ENCODE measurements at places on chromosomes 7 and 10.

- DNase-seq = no peak
Observed at GRCh38 chr10:132220061-132220460, 33.3 kb downstream of the DPYSL4 start.

DNA sequence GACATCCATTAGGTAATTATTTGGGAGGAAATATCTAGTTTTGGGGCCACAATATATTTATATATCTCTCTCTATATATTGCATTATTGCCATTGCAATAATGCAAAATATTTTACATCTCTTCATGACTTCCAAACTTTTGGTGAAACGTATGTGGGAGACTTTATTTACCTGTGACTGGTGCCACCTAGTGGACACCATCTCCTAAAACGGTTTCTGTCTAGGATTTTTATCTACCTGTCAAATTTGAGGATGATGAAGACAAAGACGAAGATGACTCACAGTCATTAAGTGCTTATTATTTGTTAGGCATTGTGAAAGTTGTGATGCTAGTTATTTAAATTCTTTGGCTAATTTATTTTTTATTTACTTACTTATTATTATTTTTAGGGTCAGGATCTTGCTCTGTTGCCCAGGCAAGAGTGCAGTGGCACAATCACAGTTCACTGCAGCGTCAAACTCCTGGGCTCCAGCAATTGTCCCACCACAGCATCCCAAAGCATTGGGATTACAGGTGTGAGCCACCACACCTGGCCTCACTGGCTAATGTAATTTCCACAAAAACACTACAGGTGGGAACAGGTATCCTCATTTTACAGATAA, 18.7 kb upstream of the CBLL1 start:
- no peak for DNase-seq

DNA sequence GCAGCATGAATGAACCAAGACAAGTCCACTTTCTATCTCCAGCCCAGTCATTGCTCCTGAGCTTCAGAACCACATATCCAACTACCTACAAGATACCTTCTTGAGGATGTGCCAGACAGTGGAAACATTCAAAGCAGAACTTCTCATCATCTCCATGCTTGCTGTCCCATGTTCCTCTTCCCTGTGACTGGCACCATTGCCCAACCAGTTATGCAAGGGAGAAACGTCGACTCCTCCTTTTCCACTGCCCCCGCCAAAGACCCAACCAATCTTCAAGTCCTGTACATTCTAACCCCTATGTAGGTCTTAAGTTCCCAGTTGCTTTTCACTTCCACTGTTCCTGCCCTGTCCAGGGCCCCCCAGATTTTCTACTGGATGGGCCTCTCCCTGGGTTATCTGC, 225.7 kb downstream of the RPS24 start:
- no peak for DNase-seq

GRCh38 chr10:34407324-34407805, 407.7 kb downstream of the PARD3 start:
- no peak for DNase-seq

GRCh38 chr7:139358541-139359365, 941 bp upstream of the LUC7L2 start:
- DNase-seq = no peak

All from NCI-H187 treated with DMSO at 0.1 percent for 48 hours (cell line).